ENCODE measurements at places on chromosomes 16 and 17. TPM values are rescaled to one million over a fixed set of nuclear protein-coding genes. Genes with fewer than 3 reads are reported as not detected.

The BRICD5 gene
- total RNA-seq = 4.8 TPM

The ZACN gene
- 0.07 TPM for total RNA-seq

The SCARF1 gene
- 0.22 TPM for total RNA-seq

The DGKE gene
- 3.8 TPM for total RNA-seq

The AIPL1 gene
- total RNA-seq = not detected

The CD2BP2 gene
- 63.4 TPM for total RNA-seq

The TNFSF12 gene
- 12.3 TPM for total RNA-seq

The KAT2A gene
- total RNA-seq = 51.7 TPM

The ERN2 gene
- not detected for total RNA-seq

The DDX5 gene
- 1,122 TPM for total RNA-seq

The MBTD1 gene
- total RNA-seq = 3.2 TPM

The MT1H gene
- total RNA-seq = not detected

The CES5A gene
- total RNA-seq = not detected

The BRD7 gene
- total RNA-seq = 62.7 TPM

All from A549 treated with RU486 at 1 μM for 4 hours (cell line).